ENCODE measurements at places on chromosomes 4 and X.

GRCh38 chrX:120457766-120458180 lies 11.3 kb downstream of the LAMP2 start:
- DNase-seq = no peak

DNA sequence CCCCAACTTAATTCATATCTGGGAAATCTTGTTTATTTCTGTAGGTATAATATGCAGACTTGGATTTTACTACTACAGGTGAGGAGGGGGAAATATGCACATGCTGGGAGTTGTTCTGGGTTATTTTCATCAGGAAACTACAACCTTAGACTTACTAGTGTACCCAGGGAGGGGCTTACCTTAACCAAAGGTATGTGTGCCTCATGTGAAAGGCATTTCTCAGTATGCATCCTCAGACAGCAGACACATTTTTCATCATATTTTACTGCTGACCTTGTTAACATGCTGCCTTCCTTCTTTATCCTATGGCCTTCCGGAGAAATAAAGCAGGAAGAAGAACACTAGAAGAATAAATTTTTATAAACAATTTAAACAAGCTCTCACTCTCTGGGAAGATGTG lies 214.9 kb downstream of the SPANXN4 start:
- DNase-seq = no peak

GRCh38 chr4:38804654-38805295 lies at the start of gene TLR1:
TSS of gene TLR1 (minus strand) at chr4:38804791. CDS start at chr4:38798831, 5,960 bp downstream.
- DNase-seq = no peak

GRCh38 chr4:7041801-7042502 lies 1.2 kb upstream of the TADA2B start:
- no peak for DNase-seq

DNA sequence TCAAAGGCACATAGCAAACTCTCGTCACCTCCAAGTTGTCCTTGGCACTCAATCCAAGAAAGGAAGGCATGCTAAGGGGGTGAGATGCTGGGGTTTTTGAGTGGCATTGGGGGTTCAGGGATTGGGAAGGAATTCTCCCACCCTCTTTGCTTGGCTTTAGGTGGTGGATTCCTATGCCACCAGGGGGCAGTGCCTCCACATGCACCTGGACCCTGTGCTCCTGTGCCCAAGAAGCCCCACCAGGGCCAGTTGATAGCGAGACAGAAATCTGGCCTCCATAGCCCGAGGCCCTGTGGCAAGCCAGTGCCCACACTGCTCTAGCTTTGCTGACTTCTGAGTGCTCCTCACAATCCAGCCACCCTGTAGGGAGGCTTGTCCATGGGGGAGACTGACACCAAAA lies 2.0 kb upstream of the FATE1 start:
- no peak for DNase-seq

DNA sequence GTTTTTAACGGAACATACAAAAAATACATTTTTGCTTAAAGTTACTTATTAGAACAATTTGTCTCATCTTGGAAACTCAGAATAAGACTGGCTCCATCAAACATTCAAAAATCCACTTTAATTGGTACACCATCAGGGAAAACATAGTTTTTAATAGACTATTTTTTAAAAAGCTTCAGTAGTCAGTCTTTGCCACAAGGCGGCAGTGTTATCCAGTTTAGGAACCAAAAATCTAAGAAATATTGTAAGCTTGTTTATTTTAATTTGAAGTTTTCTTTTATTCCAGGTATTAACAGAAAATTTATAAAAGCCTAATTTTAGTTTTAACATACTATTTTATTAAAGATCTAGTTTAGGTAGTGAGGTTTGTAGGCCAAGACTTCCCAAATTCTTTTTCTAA lies 107.7 kb downstream of the APOOL start:
- no peak for DNase-seq

DNA sequence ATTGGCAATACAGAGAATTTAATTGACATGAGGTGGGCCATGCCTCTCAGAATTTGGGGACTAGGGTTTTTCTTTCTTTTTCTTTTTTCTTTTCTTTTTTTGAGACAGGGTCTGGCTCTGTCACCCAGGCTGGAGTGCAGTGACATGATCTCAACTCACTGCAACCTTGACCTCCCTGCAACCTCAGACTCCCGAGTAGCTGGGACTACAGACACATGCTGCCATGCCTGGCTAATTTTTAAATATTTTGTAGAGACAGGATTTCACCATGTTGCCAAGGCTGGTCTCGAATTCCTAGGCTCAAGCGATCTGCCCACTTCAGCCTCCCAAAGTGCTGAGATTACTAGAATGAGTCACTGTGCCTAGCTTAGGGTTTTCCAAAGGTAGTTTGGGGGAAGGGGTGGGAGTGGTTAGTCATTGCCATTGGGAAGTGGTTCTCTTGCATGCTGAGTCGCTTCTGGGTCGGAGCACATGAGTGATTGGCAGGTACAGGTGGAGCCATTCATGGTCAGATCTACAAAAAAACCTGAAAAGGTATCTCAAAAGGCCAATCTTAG lies 54.5 kb downstream of the MID2 start:
- no peak for DNase-seq

GRCh38 chrX:123190096-123190495 lies 6.0 kb downstream of the GRIA3 start:
- no peak for DNase-seq

GRCh38 chr4:82733636-82734035 lies 65.0 kb downstream of the SCD5 start:
- DNase-seq = no peak

Data from GOT3 (cell line).